ENCODE measurements at places on chromosomes 5 and 9.

DNA sequence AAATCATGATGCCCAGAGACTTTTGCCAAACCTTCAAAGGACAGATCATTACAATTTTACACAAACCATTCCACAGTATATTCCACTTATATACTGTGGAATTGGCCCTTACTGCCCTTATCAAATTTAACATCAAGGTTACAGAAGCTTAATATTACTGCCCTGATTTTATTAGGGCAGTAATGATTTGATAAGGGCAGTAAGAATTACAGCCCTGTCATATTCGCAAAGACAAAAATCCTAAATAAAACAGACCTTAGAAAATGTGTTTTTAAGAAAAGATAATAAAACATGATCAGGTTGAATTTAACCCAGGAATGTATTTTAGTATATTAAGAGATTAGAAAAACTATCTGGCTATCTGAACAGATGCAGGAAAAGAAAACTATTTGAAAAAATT is 7.7 kb upstream of the TMEM161B start:
- DNase-seq: no peak

- no peak for DNase-seq
These were observed 91.3 kb downstream of the CAMSAP1 start for GRCh38 chr9:135815830-135816650.

DNA sequence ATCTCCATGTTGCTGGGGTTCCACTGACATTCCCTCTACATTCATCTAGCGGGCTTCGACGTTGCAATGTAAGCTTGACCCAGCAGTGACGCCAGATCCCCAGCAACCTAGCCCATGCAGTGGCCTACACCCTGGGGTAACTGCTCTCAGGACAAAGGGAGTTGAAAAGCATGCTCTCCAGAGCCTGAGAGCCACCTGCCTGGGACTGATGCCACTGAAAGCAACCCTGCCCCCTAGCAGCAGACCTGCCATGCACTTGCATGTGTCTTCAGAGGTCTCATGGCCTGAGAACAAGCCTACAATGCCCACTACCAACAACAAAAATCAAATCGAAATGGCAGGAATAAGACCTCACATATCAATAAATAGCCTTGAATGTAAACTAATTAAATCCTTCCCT is 330.3 kb downstream of the TRIM36 start:
- no peak for DNase-seq

DNA sequence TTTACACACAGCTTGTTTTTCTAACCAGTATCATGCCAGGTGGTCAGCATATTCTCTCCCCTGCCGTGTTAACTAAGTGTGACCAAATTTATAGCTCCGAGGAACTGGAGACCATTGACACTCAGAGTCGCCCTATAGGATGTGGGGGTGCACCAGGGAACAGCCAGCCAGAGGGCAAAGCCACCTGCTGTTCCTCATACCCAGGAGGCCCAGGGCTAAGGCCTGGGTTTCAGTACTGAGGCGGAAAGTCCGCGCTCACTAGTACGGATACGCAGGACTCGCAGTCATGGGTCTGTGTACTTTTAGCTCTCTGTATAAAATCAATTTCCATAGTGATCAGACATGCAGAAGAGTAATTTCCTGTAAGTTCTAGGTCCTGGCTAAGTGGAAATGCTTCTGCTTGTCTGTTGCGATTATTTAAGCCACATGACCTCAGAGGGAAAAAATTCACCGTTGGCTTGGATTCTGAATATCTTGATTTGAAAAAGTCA is 247.0 kb downstream of the AOPEP start:
- no peak for DNase-seq

DNA sequence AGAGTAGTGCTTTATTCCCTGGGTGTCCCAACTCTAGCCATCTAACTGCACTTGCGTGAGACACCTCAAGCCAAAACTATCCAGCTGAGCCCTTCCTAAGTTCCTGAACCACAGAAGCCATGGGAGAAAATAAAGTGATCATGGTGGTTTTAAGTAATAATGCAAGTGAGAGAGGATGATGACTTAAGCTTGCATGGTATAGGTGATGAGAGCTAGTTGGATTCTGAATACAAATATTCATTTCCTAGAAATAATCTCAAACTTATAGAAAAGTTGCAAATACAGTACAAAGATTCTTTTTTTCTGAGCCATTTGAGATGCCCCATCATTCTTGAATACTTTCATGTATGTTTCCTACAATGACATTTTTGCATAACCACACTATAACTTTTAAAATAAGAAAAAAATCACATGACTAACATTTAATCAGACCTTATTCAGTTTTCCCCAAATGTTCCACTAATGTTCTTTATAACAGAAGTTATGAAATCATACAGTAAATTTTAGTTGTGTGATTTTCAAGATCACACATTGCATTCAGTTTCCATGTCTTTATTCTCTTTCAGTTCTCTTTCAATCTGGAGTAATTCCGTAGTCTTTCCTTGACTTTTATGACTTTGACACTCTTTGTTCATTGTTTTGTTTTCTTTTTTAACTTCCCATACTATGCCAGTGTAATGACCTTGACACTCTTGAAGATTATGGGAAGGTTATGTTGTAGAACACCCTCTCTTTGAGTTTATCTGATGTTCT is 5.5 kb upstream of the AK3 start:
- DNase-seq: no peak

- no peak for DNase-seq
These were observed 477.3 kb downstream of the DIRAS2 start for GRCh38 chr9:90165281-90165680.
